ENCODE measurements at places on chromosomes 5 and 9. TPM values are rescaled to one million over a fixed set of nuclear protein-coding genes. Genes with fewer than 3 reads are reported as not detected.
A peak's percentile ranks its signal among the peaks of the same experiment; 100 is the strongest.

Gene ALDH1A1
- total RNA-seq = 281 TPM

Gene SPINK13
- total RNA-seq = not detected

Gene PCDHB6
- total RNA-seq = not detected

Gene SMIM33
- total RNA-seq = 1.2 TPM

Gene FSTL4
- total RNA-seq = 1.6 TPM

Gene FAM81B
- not detected for total RNA-seq

Gene HAVCR1
- total RNA-seq = not detected

Gene NUTM2G
- not detected for total RNA-seq

DNA sequence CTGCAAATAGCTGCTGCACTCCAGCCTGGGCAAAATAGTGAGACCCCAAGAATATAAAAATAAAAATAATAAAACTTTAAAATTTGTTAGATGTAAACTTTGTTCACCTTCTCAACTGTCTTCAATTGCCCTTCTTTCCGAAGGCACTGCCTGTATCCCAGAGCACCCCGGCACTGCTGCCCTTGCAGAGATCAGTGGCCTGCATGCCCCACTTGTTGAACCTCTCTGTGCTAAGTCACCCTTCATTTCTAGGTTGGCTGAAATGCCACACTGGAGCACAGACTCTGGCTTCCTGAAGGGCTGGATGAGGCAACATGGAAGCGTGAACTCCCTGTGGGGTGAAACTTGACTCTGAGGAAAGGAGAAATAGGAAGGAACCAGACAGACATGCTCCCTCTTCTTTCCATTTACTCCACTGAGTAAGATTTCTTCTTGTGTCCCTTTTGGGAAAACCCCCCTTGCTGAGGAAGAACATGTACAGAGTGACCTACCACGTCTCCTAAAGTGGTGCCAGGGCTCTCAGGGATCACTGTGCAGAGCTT, 8.4 kb upstream of the JMY start:
- no peak overlapping the region for H3K4me3 ChIP-seq
- no peaks in the 10 kb centered on the region for H3K27me3 ChIP-seq
- no peaks in the 10 kb centered on the region for H3K36me3 ChIP-seq
- DNase-seq = no peak

GRCh38 chr9:127116957-127117356, 5.5 kb downstream of the ANGPTL2 start:
- H3K27ac ChIP-seq = no peak overlapping the region
- no peaks in the 10 kb centered on the region for H3K27me3 ChIP-seq
- DNase-seq = no peak
- no peaks in the 10 kb centered on the region for H3K4me1 ChIP-seq
- no peaks in the 10 kb centered on the region for H3K36me3 ChIP-seq
- H3K4me3 ChIP-seq = no peak overlapping the region

- no peak overlapping the region for H3K27ac ChIP-seq
- H3K27me3 ChIP-seq = no peaks in the 10 kb centered on the region
- DNase-seq = no peak
- H3K4me3 ChIP-seq = no peak overlapping the region
- no peaks in the 10 kb centered on the region for H3K36me3 ChIP-seq
- H3K4me1 ChIP-seq = no peaks in the 10 kb centered on the region
Observed at GRCh38 chr5:75964008-75964407, 119.2 kb upstream of the SV2C start.

- no peaks in the 10 kb centered on the region for H3K27me3 ChIP-seq
- peaks cover 16% of the 10 kb centered on the region for H3K4me1 ChIP-seq
- DNase-seq = no peak
- H3K27ac ChIP-seq = peak overlapping the region; percentile 92
- H3K4me3 ChIP-seq = peak overlapping the region; percentile 51
Observed at GRCh38 chr9:92964607-92965060, 17.3 kb downstream of the FGD3 start.

DNA sequence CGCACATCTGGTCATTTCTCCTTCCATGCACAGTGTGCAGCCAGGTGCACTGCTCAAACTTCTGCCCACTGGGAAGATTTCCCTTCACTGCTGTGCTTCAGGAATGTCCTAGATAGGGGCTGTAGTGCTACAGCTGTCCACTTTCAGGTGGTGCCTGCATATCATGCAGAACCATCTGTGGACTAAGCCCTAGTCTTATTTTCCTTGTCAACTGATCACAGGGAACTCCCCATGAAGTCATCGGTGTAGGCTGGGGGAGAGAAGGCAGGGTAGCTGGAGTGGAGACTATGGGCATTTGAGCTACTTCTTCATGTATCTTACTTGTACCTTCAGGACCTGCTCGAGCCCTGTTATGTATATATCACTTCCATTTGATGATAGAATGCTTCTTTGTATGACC, 150.9 kb upstream of the PLCXD3 start:
- DNase-seq = no peak
- H3K27me3 ChIP-seq = no peaks in the 10 kb centered on the region
- no peaks in the 10 kb centered on the region for H3K4me1 ChIP-seq

DNA sequence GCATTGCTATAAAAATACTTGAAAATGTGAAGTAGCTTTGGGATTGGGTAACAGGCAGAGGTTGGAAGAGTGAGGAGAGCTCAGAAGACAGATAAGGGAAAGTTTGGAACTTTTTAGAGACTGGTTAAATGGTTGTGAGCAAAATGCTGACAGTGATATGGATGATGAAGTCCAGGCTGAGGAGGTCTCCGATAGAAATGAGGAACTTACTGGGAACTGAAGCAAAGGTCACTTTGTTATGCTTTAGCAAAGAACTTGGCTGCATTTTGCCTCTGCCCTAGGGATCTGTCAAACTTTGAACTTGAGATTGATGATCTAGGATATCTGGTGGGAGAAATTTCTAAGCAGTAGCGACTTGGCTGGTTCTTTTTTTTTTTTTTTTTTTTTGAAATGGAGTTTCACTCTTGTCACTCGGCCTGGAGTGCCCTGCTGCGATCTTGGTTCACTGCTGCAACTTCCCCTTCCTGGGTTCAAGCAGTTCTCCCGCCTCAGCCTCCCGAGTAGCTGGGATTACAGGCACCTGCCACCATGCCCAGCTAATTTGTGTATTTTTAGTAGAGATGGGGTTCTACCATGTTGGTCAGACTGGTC, 998.9 kb downstream of the TLE1 start:
- no peaks in the 10 kb centered on the region for H3K27me3 ChIP-seq
- H3K4me1 ChIP-seq = no peaks in the 10 kb centered on the region
- no peak overlapping the region for H3K4me3 ChIP-seq

DNA sequence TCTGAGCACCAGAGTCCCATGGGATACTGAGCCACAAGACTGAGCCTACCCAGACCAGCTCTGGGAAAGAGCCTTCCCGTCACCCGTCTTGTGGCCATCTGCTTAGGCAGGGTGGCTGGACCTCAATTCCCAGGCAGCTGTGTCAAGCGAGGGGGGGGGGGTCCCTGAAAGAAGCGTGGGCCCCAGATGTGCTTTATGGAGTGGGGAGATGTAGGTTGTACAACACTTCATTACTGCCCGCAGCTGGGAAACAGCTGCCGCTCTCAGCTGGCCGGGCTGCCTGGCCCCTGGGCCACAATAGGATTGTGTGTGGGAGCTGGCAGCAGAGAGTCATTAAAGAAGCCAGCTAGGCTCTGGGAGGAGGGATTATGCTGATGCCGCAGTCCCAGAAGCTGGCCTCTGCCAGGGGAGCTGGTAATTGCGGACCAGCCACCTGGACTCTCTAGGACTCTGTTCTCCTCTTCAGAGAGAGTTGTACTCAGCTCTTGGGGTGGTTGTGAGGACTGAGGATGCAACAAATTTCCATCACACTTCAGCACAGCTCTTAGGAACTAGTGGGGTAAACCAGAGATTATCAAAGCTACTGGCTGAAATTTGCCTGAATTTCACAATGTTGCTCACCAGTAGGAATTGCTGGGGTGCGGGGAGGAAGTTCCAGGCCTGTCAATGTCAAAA, 145.4 kb downstream of the GADD45G start:
- no peak overlapping the region for H3K4me3 ChIP-seq
- no peak for DNase-seq
- no peaks in the 10 kb centered on the region for H3K27me3 ChIP-seq

- no peak for DNase-seq
- H3K4me3 ChIP-seq = no peak overlapping the region
- no peaks in the 10 kb centered on the region for H3K4me1 ChIP-seq
- no peak overlapping the region for H3K27ac ChIP-seq
- H3K27me3 ChIP-seq = no peaks in the 10 kb centered on the region
- no peaks in the 10 kb centered on the region for H3K36me3 ChIP-seq
Observed at GRCh38 chr9:106284296-106284695, 578.7 kb upstream of the ZNF462 start.

- H3K27ac ChIP-seq = no peak overlapping the region
- no peaks in the 10 kb centered on the region for H3K27me3 ChIP-seq
- no peaks in the 10 kb centered on the region for H3K4me1 ChIP-seq
- H3K36me3 ChIP-seq = no peaks in the 10 kb centered on the region
- no peak overlapping the region for H3K4me3 ChIP-seq
Observed at GRCh38 chr9:135336722-135337527, 142.7 kb upstream of the PPP1R26 start.

DNA sequence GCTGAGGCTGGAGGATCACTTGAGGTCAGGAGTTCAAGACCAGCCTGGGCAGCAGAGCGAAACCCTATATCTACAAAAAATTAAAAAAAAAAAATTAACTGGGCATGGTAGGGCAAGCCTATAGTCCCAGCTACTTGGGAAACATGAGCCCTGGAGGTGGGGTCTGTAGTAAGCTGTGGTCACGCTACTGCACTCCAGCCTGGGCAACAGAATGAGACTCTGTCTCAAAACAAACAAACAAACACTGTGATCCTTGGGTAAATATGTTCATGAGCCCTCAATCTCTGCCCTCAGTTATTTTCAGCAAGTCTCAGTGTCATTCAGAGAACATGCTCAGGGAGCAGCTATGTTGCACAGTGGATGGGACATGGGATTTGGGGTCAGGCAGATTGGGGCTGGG, 76.2 kb downstream of the PTTG1 start:
- H3K36me3 ChIP-seq = no peaks in the 10 kb centered on the region
- no peaks in the 10 kb centered on the region for H3K27me3 ChIP-seq
- DNase-seq = no peak
- H3K27ac ChIP-seq = no peak overlapping the region
- no peak overlapping the region for H3K4me3 ChIP-seq

GRCh38 chr9:128420651-128421481, at the start of gene CERCAM:
TSS of gene CERCAM (plus strand) at chr9:128420857. CDS start at chr9:128420878, 21 bp downstream.
- H3K36me3 ChIP-seq = no peaks in the 10 kb centered on the region
- H3K4me3 ChIP-seq = peak within 1 kb of the TSS; percentile 71
- H3K27ac ChIP-seq = peak within 1 kb of the TSS; percentile 69
- peak; percentile 67 for DNase-seq

DNA sequence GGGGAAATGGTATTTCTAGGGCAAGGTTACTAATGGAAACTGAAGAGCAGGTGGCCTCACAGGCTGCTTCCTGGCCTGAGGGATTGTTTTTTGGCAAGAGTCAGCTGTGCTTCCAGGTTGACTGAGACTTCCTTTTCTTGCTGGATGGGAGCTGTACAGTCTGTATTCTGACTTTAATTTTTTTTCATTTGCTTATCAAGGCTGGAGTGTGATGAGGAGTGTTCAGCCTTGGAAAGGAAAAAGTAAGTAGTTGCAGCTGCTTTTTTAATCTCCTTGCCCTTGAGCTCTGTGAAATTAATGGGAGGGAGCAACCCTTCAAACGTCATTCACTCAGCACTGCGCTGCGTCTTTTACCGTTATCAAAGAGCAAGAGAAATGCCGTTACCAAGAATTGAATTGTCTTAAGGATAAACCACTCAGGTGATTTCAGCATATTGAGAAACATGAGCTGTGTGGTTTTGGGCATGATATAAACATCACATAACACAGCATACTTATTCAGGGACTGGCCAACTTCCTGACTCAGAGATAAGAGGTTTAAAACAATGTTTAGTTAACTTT, 47.6 kb downstream of the AQP7 start:
- no peak overlapping the region for H3K27ac ChIP-seq
- no peaks in the 10 kb centered on the region for H3K4me1 ChIP-seq
- no peak for DNase-seq
- no peaks in the 10 kb centered on the region for H3K36me3 ChIP-seq
- H3K4me3 ChIP-seq = no peak overlapping the region
- no peaks in the 10 kb centered on the region for H3K27me3 ChIP-seq

GRCh38 chr5:164721656-164722055, 1216.2 kb downstream of the MAT2B start:
- no peaks in the 10 kb centered on the region for H3K36me3 ChIP-seq
- no peaks in the 10 kb centered on the region for H3K27me3 ChIP-seq
- no peak overlapping the region for H3K4me3 ChIP-seq
- no peak for DNase-seq

- no peak overlapping the region for H3K4me3 ChIP-seq
- H3K4me1 ChIP-seq = peaks cover 8% of the 10 kb centered on the region
- H3K27ac ChIP-seq = no peak overlapping the region
- H3K27me3 ChIP-seq = no peaks in the 10 kb centered on the region
- DNase-seq = no peak
- no peaks in the 10 kb centered on the region for H3K36me3 ChIP-seq
Observed at GRCh38 chr9:115213818-115214334, 95.9 kb upstream of the TNC start.

DNA sequence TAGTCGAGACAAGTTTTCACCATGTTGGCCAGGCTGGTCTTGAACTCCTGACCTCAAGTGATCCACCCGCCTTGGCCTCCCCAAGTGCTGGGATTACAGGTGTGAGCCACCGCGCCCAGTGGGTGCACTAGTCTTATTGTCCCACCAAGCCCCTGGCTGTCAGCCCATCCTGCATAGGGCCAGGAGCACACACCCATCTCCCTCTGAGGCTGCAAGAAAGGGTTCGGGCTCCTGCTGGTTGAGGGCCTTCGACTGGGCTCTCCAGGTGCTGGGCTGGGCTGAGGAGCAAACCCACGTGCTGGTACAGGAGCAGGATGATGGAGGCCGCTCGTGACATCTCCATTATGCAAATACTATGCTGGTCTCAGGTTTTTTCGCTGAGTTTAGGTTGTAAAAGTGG, 25.1 kb upstream of the RNF130 start:
- no peaks in the 10 kb centered on the region for H3K27me3 ChIP-seq
- no peaks in the 10 kb centered on the region for H3K36me3 ChIP-seq
- H3K27ac ChIP-seq = no peak overlapping the region
- H3K4me3 ChIP-seq = no peak overlapping the region
- no peaks in the 10 kb centered on the region for H3K4me1 ChIP-seq

GRCh38 chr5:127053049-127053448, 20.3 kb downstream of the C5orf63 start:
- H3K36me3 ChIP-seq = no peaks in the 10 kb centered on the region
- H3K27me3 ChIP-seq = no peaks in the 10 kb centered on the region
- no peak overlapping the region for H3K4me3 ChIP-seq
- H3K27ac ChIP-seq = no peak overlapping the region
- DNase-seq = no peak

All from Peyer's patch (tissue), 4 donors.